Fibroblast of the aortic adventitia (primary cell): ENCODE measurements at places on chromosomes 7 and 10.

GRCh38 chr10:6068422-6068821 is 6.3 kb upstream of the IL2RA start:
- no peak for DNase-seq

- DNase-seq: peak; percentile 59
These were observed 134.7 kb downstream of the ARL5B start for GRCh38 chr10:18793951-18794350.

DNA sequence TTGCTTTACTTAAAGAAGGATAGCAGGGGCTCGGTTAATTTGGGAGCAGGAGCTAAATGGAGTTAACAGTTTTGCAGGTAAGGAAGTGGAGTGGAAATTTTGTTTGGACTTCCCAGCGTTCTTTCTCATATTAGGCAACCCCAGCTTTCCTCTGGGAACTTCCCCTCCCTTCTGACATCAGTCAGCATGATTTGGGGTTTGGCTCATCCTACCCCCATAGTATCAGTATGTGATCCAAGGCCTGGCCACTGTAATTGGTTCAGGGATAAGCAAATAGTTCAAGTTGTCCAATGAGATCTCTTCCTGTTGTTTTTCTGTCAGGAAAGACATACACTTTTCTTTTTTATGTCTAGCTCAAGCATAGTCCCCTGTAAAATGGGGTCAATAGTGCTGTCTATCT is 125.6 kb upstream of the CDK6 start:
- no peak for DNase-seq

GRCh38 chr10:123143162-123143824 is 4.6 kb upstream of the HMX2 start:
- no peak for DNase-seq

GRCh38 chr7:23474094-23474828 is 4.0 kb upstream of the IGF2BP3 start:
- peak; percentile 91 for DNase-seq

DNA sequence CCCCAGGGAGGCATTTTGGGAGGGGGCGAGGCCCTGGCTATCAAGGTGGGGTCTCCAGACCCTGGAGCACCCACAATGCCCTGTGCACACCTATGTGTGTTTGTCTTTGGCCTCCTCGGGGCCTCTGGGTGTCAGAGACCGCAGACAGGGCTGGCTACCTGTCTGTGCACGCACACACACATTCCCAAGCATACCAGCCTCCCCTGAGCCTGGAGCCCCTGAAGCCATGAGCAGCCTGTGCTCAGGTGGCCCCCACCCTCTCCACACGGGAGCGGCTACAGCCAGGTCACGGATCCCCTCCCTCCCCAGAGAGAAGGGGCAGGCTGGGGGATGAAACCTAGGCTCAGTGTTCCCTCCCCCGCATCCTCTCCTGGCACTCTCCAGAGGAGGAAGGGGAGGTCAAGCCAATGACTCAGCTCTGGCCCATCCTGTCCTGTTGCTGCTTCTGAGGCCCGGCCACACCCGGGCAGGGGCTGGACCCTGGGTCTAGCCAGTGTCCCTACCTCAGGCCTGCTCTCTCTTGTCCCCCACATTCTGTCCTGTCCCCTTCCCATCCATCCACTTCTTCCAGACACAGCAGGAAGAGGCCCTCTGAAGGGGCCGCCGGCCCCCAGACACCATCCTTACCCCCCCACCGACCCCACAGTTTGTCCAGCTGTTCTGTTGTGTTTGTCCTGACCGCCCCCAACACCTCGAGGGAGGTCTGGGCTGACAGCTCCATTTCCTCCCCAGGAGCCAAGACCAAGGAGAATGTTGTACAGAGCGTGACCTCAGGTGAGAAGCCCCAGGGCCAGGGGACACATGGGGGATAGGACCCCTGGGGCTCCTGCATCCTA is 720 bp downstream of the SNCG start:
- peak; percentile 64 for DNase-seq

GRCh38 chr7:133778472-133778871 is 348.7 kb upstream of the LRGUK start:
- no peak for DNase-seq

DNA sequence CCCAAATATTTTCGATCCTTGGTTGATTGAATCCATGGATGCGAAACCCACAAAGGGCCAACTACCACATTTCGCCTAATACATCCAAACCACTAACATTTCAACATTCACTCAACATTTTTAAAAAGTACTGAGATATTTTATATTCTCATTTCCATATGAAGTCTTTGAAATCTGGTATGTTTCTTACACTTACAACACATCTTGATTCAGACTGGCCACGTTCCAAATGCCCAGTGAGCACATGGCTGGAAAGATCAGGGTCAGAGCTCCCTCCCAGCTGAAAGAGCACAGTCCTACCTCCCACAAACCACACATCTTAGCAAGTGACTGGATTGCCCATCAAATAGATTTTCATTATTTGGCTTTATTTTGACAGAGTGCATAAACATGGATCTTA is 18.9 kb downstream of the NCAPG2 start:
- DNase-seq: peak; percentile 58

- DNase-seq: peak; percentile 51
These were observed 28.0 kb downstream of the TMEM120A start for GRCh38 chr7:75966190-75966961.

- no peak for DNase-seq
These were observed 58.4 kb downstream of the SFTPD start for GRCh38 chr10:79890469-79890868.

DNA sequence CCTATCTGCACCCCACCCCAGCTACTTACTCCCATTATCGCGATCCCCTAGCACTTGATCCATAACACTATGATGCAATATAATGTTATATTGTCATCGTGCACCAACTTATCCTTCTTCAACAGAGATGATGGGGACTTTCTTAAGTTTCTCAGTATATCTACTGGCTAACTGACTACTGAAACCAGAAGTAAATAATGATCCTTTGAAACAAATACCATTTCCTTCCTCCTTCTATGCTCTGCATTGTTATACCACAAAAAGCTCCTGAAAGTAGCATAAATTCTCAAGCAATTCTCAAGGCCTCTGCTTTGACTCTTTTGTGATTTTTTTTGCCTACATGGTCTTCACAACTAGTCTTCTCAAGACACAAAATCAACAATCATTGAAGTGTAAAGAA is 68.9 kb downstream of the HTR7 start:
- DNase-seq: no peak

DNA sequence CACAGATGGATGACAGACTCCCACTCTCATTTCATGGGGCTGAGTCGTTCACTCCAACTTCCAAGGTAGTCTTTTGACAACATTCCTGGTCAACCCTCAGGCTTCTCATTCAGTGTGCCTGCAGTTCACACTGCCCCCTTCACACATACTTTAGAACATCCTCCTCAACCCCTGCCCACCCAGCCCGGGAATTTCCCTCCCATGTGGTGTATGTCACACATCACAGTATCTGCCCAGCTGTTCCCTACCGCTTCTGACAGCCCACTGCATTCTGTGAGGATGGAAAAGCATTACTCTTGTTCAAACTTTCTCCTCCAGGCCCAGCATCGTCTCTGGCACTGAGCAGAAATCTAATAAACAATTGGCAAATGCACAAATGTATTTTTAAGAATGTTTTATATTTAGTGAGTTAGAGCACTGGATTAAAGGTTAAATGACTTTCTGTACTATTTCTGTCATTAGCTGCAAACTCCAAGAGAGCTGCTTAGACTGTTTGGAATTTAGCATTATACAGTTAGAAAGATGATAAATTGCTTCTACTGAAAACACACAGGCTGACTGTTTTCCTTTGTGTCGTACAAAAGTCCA is 110.4 kb downstream of the SFMBT2 start:
- DNase-seq: no peak

GRCh38 chr7:1058821-1059199 is 14.5 kb downstream of the GPR146 start:
- no peak for DNase-seq

DNA sequence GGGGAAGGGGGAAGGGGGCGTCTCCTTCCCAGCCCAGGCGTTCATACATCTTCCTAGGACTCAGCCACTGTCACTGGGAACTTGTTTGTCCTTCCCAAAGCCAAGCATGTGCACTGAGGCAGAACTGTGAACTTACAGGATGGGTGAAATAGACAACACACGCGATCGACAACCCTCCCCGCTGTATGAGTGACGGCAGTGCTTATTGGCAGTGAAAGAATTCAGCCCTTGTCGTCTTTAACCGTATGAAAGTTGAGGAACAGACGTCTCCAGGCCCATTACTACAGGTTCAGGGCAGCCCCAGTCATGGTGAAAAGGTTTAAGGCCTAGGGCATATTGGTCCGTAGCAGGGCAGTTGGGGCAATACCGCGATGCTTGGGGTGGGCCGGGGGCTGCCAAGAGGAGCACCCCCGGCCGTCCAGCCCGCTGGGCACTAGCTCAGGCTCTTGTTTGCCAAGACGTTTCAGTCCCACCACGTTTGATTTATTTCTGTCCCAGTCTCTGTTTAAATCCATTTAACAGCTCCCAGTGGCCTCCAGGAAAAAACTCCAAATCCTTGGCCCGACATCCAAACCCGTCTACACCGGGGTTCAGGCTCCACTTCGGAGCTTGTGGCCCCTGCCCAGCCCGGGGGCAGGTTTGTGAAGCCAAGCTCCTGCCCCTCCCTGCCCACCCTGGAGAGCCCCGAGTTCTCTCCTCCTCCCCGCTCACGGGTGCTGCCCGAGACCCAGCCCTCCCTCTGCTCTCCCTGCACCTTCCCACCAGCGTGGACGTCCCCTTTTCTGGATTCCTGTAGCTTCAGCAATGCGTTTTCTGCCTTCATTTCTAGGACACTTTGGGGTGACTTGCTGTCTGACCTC is 159.8 kb downstream of the DNAJB6 start:
- DNase-seq: no peak

DNA sequence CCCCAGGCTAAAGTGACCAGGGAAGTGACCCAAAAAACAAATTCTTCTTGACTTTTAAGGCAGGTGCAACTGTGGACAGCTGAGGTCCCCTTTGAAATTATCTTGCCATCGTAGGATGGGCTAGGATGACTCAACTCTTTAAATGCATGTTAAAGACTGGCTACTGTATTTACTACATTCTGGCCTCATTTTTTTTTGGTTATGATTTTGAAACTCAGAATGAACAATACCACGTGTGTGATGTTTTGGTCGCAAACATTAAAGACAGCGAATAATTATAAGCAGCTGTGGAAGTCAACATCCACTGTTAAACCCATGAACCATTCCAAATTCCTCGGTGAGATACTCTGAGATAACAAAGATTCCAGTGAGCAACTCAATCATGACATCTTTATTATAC is 1.2 kb upstream of the SLC13A4 start:
- DNase-seq: peak; percentile 56

GRCh38 chr10:89550509-89550908 is 15.1 kb upstream of the SLC16A12 start:
- peak; percentile 45 for DNase-seq

- no peak for DNase-seq
These were observed 161.1 kb upstream of the FRMD4A start for GRCh38 chr10:14491811-14492210.

DNA sequence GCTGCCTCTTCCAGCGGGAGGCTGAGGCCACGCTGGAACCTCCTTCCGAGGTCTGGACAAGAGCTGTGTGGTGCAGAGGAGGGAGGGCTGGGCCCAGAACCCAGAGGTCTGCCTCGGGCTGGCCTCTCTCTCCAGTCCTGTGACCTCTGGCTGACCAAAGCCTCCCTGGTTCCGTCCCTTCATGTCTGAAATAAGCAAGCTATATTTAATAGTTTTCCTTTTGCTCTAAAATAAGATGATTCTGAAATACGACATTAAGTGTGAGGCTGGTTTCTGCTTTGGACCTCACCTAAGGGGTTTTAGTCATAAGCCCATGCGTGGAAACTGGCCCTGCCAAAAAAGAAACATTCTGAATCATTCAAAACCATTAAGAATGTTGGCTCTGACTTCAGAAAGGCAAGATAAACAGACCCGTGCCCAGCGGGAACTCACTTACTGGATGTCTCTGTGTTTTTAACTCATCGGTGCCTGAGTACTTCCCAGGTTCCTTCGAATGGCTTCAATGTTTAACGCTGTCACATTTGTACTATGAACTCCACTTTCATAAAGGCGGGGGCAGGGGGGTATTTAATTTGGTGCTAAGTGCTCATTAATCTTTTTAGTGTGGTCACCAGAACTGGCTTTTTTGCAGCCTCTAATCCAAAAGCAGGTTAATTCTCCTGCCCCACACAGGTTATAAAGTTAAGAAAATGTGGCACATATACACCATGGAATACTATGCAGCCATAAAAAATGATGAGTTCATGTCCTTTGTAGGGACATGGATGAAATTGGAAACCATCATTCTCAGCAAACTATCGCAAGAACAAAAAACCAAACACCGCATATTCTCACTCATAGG is 157.5 kb upstream of the KLF14 start:
- DNase-seq: peak; percentile 98

- peak; percentile 90 for DNase-seq
These were observed 109.1 kb upstream of the TNS3 start for GRCh38 chr7:47690902-47691558.

DNA sequence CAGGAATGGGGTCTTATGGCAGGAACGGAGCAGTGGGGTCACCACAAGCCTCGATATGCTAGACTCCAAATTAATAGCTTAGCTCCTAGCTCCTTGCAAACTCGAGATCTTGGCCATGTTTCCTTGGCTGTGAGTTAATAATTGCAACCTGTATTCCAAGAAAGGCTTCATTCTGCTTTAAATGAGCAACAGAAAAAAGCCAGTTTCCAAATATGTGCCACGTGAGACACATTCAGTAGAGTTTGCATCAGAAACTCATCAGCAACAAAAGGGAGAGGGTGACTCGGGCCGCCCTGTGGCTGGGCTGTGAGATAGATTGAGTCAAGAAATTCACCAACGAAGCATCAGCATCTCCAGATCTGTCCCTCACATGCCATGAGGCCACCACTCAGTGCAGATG is 112.0 kb downstream of the NPTX2 start:
- DNase-seq: no peak

- no peak for DNase-seq
These were observed 63.3 kb downstream of the GSAP start for GRCh38 chr7:77352665-77353406.

- no peak for DNase-seq
These were observed 659.5 kb upstream of the NRG3 start for GRCh38 chr10:81215498-81215897.

GRCh38 chr10:3524086-3524960 is 260.7 kb downstream of the KLF6 start:
- DNase-seq: peak; percentile 35

DNA sequence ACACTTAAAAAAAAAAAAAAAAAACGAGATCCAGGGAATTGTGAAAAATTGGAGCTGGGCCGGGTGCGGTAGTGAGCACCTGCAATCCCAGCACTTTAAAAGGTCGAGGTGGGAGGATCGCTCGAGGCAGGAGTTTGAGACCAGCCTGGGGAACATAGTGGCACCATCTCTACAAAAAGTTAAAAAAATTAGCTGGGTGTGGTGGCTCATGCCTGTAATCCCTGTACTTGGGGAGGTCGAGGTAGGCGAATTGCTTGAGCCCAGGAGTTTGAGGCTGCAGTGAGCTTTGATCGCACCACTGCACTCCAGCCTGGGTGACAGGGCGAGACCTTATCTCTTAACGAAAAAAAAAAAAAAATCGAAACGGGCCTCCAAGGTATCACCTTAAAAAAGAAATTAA is 2.0 kb downstream of the CLDN4 start:
- no peak for DNase-seq

- DNase-seq: peak; percentile 41
These were observed 529 bp downstream of the HPS1 start for GRCh38 chr10:98446151-98446660.
